Stimulated activated CD4-positive, alpha-beta T cell treated with anti-CD3 and anti-CD28 coated beads, Interleukin-2, amount 100 ng/mL, for 4 hours (primary cell): ENCODE measurements at places on chromosomes 7 and 10.

GRCh38 chr10:133132473-133133291, 27.3 kb upstream of the KNDC1 start:
- no peak for DNase-seq

GRCh38 chr7:36083626-36084380, 69.3 kb upstream of the EEPD1 start:
- DNase-seq = no peak

DNA sequence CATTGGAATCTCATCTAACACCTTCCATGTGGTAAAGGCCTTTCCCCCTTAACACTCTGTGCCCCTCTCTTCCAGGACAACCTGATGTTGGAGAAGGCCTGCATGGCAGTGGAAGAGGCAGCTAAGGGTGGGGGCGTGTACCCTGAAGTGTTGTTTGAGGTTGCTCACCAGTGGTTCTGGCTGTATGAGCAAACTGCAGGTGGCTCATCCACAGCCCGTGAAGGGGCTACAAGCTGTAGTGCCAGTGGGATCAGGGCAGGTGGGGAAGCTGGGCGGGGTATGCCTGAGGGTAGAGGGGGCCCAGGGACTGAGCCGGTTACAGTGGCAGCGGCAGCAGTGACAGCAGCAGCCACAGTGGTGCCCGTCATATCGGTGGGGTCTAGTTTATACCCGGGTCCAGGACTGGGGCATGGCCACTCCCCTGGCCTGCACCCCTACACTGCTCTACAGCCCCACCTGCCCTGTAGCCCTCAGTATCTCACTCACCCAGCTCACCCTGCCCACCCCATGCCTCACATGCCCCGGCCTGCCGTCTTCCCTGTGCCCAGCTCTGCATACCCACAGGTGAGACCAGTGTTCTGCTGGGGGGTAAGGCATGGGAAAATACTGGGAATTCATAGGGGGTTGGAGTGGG, 12.4 kb downstream of the NDST2 start:
- DNase-seq = no peak

GRCh38 chr10:1660815-1661214, 76.5 kb downstream of the ADARB2 start:
- DNase-seq = no peak

DNA sequence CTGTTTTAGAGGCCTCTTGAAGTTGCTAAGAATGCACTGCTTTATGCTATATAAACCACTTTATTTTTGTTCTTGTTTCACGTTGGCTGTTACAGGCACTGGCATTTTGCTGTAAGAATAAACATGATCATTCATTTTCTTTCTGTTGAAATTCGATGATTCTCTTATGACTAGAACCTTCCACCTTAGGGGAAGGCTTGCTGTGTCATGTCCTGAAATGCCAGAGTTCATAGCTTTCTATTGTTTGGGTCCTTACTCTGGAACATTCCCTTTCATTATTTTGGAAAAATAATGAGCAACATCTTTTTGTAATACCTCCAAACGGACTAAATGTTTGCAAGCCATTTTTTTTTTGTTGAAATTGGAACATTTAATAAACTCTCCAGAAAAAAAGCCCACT, 495.1 kb upstream of the POT1 start:
- DNase-seq = no peak

DNA sequence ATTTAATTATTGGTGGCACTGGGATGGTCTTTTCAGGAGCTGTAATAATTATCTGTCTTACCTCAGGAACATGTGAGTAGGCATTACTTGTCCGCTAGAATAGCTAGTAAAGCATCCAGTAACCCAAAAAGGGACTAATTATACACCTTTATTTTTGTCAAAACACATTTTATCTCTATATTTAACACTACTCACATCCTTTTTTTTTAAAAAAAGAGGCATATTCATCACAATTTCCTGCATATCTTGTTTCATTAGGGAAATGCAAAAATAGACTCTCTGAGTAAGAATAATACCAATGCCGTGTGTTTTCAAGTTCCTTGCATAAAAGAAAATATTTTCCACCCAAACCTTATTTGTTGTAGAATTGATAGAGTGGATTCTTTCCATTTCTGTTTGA, 99.5 kb downstream of the VTI1A start:
- DNase-seq = no peak

DNA sequence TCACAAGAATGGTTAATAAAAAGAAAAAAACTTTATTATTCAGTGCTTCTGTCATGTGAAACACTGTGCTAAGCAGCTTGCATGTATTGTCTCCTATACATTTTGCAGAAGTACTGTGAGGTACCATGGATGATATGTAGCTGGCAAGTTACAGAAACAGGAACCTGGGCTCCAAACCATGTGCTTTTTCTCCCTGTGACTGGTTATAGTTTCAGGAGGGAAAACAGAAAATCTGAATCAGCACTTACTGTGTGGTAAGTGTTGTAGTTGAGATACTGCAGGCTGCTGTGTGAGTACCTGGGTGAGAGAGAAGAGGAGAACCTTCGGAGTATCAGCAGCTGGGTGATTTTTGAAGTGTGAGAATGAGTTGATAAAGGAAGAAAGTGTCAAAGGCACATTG, 285.0 kb downstream of the SUGCT start:
- DNase-seq = no peak

- DNase-seq = no peak
These were observed 16.0 kb downstream of the RASGEF1A start for GRCh38 chr10:43250615-43251418.

DNA sequence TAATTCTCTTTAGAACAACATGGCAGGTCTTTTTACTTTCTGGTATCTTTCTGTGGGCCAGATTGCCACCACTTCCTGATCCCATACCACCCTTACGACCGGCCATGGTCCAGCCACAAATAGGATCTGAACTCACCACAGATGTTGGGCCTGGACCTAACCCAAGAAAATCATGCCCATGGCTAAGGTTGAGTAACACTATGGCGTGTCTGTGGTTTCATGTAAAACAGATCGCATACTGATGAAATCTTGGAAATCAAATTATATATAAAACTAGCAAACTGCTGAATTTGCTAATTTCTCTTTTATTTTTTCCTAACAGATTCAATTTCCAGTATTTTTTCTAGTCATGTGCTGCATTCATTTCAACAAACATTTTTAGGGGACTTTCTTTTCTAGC, 77.2 kb downstream of the CH25H start:
- DNase-seq = no peak

DNA sequence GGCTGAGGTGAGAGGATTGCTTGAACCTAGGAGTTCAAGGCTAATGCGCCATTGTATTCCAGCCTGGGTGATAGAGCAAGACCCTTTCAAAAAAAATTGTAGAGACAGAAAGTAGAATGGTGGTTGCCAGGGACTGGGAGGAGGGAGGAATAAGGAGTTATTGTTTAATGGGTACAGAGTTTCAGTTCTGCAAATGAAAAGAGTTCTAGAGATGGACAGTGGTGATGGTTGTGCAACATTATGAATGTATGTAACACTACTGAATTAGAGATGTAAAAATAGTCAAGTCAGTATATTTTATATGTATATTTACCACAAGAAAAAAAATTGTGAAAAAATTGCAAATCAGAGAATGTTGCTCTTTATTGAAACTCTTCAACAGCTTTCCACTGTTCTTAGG, 266.5 kb upstream of the NPY start:
- DNase-seq = no peak

DNA sequence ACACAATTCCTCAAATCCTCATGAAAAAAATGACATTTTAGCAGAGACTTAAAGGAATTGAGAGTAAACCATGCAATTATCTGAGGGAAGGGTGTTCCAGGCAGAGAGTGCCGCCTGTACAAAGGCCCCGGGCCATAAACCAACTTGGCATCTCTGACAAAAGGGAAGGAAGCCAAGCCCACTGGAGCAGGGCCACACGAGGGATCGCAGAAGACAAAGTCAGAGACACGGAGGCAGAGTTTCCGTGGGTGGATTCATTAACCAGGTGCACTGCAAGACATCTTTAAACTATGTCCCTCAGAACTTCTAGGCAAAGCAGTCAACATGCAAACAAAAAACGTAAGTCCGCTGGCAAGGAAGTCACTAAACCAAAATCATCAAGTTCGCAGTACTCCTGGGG, 92.0 kb downstream of the SFMBT2 start:
- DNase-seq = no peak

DNA sequence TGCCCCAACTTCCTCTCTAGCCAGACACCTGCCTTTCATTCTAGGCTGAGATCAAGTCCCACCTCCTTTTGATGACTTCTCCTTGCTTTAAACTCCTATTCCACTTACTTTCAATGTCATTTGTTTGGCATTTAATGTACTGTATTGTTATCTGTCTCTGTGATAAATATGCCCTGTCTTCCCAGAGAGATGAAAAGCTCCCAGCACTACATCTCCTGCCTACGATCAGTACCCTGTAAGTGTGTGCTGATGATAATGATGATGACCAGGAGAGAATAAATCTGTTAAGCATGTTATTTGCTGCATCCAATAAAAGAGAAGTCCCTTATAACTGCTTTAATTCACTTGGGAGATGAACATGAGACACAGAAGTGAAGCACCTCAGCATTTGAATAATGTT, 367.4 kb upstream of the C7orf33 start:
- no peak for DNase-seq

DNA sequence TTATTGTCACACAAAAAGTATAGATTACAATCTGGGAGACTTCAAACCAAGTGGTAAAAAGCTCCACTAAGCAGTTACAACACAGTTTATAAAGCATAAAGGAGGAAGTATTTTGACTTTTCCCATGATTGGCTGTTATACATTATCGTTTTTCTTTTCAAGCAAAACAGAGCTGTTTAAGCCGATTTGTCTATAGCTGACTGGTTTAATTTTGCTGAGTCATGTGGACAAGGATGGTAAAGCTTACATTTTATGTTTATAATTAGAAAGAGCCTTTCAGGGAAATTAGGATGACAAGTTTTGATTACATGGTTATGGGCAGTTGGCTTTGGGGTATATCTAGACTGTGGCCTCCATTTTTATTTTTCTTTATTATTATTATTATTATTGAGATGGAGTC, 152.5 kb upstream of the STK17A start:
- no peak for DNase-seq

- no peak for DNase-seq
These were observed 4.3 kb upstream of the IL6 start for GRCh38 chr7:22722536-22723180.

GRCh38 chr7:129009437-129009836, 45.5 kb downstream of the TNPO3 start:
- no peak for DNase-seq

GRCh38 chr7:159019111-159019510, 125.6 kb downstream of the VIPR2 start:
- no peak for DNase-seq

- DNase-seq = no peak
These were observed 39.4 kb upstream of the LEP start for GRCh38 chr7:128201690-128202085.

- DNase-seq = no peak
These were observed 46.4 kb upstream of the MKRN1 start for GRCh38 chr7:140525743-140526142.

DNA sequence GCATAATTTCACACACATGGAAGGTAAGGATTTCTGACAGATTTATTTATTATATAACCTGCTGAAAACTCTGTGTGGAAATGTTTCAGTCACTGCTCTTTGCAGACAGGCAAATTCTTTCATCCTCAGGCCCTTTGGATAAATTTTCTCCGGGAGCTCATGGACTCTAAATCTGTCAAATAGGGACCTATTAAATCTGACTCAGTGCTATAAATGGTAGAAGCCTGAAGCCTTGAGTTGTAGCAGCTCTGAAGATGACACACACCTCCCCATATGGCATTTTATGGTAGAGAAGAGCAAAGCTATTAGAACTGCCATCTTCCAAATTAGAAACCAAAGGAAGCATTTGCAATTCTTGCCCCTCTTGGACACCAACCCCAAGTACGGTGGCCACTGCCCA, 808.7 kb downstream of the XPNPEP1 start:
- DNase-seq = no peak

DNA sequence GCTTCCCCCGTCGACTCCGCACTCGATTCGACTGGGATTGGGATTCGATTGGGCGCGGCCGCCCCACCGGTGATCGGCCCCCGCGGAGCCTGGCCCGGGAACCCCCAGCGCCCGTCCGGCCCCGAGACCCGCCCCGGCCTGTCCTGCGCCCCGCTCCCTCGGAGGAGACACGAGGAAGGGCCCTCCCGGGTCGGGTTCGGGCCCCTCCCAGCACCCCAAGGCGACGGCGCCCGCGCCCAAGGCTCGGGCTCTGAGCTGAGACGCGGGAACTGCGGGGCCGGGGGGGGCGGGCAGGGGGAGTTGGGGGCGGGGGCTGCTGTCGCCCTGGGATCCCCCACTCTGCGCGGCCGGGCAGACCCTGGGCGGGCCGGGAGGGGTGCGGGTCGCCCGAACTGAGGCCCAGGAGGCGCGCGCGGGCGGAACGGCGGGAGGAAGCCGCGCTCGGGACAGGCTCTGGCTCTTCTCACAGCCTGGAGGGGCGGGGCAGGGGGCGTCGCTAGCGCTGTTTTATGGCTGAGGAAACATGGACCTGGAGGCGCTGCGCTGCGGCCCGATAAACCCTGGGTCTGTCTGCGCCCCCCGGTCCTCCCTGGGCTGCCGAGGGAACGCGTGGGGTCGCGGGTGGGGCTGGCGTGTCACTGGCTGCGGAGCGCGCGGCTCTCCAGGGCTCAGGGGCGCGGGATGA, 1.7 kb upstream of the NKX6-2 start:
- no peak for DNase-seq

DNA sequence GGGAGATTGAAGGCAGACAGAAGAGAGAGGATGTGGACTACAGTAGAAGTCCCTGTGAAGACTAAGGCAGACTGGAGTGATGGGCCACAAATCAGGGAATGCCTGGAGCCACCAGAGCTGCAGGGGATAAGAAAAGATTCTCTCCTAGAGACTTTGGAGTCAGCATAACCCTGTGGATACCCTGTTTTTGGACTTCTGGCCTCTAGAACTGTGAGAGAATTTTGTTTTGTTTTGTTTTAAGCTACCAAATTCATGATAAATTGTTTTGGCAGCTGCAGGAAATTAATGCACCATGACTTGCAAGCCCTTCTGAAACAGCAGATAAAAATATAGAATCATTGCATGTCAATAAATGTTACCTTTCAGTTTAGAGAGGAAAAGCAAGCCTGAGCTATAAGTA, 41.3 kb downstream of the INHBA start:
- no peak for DNase-seq

DNA sequence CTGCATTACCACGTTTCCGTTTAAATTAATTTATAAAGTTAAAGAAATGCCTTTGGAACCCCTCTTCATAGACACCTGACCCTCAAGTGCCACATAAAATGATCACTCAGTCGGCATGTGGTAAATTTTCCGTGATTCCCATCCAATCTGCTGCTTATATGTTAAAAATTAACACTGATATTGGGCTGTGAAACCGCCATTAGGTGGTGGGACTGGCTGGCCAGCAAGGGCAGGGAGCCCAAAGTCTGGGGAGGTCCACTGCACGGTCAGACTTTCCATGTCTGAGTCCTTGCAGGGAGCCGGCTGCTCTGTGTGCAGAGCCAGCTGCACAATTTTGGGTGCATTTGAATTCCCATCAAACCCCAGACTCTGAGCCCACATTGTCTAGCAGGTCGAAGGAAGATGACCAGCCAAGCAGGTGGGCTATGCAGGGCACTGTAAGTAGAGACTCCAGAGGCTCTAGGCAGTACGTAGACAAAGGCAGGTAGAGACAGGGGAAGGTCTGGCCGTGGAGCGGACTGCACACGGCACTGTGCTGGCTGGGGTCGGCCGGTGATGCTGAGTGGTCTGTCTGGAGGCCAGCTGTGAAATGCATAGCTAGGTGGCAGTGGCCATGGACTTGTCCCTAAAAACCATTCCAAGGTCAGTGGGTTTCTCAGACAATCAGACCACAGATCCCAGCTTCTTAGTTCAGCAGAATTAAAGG, 122.9 kb downstream of the SH3PXD2A start:
- DNase-seq = no peak
